Activated T-cell treated with anti-CD3 and anti-CD28 coated beads for 24 hours (primary cell): ENCODE measurements at places on chromosomes 2 and 18.

DNA sequence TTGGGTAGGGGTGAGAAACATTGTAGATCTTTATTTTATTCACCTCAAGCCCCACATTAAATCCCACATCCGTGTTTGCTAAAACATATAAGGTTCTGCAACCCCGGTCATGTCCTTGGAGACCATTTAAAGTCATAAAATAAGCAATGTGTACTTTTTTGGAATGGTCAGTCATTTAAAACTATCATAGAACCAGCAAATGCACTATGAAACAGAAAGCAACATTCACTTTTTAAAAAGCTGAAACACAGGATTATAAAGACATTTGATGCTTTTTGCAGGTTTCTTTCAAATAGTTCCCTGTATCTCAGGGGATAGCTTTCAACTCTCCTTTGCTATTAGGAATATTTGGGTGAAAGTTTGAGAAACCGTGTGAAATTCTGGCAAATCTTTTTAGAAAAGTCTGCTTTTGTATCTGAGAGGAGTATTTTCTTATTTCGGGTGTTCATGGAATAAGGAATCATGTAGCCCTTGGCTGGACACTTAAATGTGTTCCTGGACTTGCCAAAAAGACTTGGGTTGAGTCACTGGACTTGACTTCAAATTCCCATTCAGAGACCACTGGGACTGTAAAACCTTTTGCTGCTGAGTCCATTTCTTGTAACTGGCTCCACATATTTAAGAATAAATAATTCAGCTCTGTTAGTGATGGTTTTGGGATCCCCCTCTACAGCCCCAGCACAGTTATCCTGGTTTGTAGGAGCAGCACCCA, 5.9 kb upstream of the CETN1 start:
- DNase-seq = no peak

GRCh38 chr2:101823347-101823791, 125.9 kb downstream of the MAP4K4 start:
- peak; percentile 59 for DNase-seq

DNA sequence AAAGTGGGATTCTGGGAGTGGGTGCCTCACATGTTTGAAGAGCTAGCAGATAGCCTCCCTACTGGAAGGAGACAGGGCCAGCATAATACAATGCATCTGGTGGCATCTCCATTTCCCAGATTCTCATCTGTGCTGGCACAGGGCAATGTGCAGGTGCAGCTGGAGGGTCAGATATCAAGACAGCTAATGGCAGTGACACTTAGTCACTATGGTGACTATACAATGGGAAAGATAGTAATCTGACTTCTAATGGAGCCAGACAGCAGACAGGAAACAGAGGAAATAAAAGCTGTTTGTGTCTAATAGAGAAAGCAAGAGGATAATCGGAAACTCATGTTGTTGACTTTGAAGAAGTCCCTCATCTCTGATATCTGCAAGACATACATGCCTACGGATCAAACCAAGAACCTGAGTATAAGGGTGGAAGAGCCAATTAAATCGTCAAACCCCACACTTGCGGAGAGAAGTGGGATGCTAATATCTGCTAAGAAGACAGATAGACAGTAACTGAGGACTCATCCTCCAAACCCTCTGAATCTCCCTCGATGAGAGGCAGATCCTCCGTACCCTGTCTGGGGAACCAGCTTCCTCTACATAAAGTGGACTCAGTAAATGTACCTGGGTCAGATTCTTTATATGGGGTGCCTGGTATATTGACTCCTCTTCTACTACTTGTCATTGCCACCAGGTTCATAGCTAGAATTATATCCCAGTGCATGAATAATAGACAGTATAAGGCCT, 692.7 kb downstream of the SOCS6 start:
- DNase-seq = no peak

DNA sequence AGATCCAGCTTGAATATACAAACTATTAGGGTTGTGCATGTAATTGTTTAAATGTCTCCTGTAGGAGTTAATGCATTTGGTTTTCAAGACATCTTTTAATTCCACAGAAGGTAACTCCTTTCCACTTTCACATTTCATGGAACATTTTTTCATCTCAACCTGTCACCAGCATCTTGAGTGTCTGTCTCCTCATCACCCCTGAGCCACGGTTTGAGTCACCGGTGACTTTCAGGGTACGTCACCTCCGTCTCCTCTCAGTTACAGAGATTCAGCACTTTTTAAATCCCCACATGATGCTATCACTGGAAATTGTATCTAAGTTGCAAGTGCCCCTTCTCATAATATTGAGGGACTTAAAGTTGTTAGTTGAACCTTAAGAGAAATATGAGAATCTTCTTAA, 25.3 kb downstream of the GPR55 start:
- DNase-seq = peak; percentile 53

DNA sequence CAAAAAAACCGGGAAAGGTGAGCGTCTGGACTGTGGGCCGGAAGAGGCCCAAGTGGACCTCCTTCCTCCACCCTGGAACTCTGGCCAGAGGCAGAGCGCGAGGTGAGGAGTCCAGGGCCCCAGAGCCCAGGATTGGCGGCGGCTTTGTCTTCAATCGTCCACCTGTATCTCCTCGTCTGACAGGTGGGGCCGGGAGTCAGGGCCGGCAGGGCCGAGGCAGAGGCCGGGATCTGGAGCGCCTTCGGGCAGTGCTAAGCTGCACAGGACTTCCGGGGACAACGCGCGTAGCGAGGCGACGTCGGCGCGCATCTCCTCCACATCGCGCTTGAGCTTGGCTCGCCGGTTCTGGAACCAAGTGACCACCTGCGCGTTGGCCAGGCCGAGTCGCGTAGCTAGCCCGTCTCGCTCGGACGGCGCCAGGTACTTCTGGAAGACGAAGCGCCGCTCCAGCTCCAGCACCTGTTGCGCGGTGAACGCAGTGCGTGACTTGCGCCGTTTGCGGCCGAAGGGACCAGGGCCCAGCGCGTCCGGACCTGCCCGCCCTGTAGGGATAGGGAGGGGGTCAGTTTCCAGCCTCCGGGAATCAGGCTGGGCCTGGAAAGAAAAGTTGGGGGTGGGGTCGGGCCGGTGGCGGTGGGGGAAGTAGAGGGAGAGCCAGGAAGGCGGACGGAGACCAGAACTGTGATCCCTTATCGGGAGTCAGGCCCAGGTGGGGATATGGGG, 1.5 kb downstream of the LBX2 start:
- no peak for DNase-seq

DNA sequence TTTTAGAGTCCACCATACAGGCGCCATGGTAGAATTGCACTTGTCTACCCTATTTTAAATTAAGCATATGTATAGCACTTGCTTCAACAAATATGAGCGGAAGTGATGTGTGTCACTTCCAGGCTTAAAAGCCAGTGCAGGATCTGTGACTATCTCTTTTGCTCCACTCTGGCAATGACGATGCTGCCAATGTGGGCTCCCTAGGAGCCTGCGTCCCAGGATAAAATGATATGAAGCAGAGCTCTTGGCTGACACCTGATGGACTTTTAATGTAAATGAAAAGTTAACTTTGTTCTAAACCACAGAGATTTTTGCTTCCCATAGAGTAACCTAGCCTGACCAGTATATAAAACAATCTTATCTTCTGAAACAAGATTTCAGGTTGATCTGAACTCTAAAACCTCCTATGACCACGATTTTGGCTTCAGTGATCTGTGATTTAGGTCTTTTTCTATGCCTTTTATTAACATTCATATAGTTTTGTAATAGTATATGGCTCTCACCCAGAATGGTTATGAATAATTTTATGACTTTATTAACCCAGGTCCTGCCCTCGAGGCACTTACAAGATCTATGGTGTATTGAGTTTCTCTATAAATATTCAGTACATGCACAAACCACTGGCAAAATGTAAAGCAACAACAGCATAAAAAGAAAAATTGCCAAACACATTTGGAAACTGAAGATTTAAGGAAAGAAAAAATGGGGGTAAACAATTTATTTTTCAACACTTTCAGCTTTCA, 422.5 kb upstream of the PIK3C3 start:
- DNase-seq = no peak

DNA sequence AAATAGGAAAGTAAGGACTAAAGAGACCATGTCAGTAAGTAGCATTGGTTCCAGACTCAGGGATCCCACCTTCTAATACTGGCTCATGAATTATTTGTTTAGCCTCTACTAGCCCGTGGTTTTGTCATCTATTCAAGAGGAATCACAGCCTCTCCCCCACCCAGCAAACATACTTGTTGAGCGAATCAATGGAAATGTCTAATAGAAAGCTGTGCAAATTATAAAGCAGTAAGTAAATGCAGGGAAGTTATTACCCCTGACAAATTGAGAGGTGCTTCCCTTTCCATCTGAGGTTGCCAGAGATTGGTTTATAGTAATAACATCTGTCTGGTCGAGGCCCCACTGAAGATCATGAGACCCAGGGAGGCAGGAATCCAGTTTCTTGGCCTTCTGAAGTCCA, 219.3 kb upstream of the OSR1 start:
- DNase-seq = no peak

DNA sequence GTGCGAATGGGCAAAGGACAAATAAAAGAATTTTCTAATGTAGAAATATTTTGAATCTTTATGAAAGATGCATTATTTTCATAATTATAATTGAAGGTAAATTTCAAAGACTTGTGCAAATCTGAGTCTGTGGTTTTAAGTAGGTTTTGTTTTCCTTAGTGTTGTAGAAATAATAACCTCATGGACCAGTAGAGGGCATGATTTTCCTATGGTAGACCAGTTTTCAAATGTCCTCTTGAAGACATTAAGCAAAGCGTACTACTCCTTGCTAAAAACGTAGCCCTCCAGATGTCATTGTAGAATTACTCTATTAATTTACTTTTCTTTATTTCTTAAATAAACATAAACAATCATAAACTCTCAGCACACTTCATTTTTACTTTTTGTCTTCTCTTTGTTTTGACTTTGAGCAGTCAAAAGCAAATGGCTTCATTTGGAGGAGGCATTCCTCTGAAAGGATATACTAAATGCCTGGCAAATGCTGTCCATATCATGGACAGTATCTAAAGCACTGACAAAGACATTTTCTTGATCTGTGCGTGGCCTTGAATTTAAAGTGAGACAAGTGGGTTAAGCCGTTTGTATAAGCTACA, 85.8 kb upstream of the FAM237A start:
- DNase-seq = no peak

DNA sequence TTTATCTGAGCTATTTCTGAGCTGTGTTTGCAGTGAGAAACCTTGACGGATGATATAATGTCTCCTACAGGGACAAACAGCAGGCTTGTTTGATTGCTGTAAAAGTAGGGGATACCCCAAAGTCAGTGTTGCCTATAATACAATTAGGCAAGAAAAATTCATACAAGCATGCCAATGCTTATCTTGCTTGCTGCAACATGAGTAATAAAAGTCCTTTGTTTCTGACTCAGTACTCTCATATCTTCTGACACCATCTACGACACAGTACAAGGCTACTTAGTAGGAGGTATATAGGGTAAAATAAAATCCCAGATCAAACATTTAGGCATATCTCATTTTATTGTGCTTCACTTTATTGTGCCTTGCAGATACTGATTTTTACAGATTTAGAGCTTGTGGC, 33.0 kb downstream of the ERBB4 start:
- no peak for DNase-seq

DNA sequence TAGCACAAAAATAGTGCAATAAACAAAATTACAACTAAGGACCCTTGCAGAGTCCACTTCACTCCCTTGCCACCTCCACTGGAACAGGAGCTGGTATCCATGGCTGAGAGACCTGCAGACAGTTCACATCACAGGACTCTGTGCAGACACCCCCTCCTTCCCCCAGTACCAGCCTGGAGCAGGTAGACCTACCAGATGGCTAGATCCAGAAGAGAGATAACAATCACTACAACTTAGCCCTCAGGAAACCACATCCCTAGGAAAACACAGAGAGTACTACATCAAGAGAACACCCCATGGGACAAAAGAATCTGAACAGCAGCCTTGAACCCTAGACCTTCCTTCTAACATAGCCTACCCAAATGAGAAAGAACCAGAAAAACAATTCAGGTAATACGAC, 49.8 kb downstream of the FBXO15 start:
- DNase-seq = no peak

GRCh38 chr2:112848833-112849232, 12.3 kb upstream of the IL1B start:
- no peak for DNase-seq

GRCh38 chr2:74944987-74945787, 13.3 kb upstream of the POLE4 start:
- no peak for DNase-seq

DNA sequence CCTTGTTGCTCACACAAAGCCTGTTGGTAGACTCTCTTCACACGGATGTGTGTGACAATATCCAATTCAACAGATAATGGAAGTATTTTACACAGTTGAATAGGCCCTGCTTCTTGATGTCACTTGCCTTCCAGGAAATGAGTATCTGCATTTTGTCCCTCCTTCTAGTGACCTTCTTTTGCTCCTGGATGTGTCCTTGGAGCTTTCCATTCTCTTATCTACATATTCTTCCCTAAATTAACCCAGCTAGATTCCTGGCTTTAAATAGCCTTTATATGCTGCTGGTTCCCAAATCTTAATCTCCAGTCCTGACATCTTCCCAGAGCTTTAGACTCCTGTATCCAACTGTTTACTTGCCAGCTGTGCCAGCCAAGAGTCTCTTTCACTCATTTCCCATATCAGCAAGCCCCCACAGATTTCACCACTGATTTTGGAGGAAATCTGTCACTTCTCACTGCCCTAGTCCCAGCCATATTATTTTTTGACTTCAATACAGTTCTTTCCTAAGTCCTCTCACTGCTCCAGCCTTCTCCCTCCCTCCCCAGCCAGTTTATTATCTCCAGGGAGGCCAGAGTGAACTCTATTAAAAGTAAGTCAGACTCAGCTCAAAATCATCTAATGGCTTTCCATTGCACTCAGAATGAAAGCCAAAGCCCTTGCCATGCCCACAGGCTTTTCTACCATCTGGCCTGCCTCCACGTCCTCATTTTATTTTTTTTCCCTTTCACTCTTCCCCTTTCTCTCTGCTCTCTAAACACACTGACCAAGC, 170.0 kb downstream of the PDE11A start:
- DNase-seq = no peak

- no peak for DNase-seq
Measured at GRCh38 chr2:216984937-216985336, 125.1 kb upstream of the TNP1 start.

- no peak for DNase-seq
Measured at GRCh38 chr2:143823296-143823695, 694.1 kb downstream of the ARHGAP15 start.

DNA sequence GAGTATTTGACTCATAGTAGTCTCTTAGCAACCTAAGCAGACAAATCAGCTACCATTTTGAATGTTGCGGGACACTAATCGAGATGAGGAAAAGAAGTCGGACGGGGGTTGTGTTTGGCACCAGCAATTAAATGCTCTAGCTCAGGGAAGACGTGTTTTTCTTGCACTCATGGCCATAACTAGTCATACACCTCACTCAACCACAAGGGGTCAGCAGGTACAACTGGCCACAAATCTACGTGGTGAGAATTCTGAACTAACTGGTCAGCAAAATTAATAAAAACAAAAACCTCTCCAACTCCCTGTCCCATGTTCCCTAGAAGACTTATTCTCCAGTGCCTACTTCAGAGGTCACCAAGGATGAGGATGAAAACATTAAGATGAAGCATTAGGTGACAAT, 1467.8 kb downstream of the DPP10 start:
- no peak for DNase-seq
